ENCODE measurements at places on chromosomes 13 and 19. TPM values are rescaled to one million over a fixed set of nuclear protein-coding genes. Genes with fewer than 3 reads are reported as not detected.

The PPP1R15A gene
- total RNA-seq = 4.5 TPM

The MUC16 gene
- total RNA-seq = not detected

The ZNF221 gene
- 0.50 TPM for total RNA-seq

The ZNF700 gene
- total RNA-seq = 5.4 TPM

The CEACAM4 gene
- total RNA-seq = 0.54 TPM

The EFNB2 gene
- total RNA-seq = 4.5 TPM
